ENCODE measurements at places on chromosomes 2 and 18.

DNA sequence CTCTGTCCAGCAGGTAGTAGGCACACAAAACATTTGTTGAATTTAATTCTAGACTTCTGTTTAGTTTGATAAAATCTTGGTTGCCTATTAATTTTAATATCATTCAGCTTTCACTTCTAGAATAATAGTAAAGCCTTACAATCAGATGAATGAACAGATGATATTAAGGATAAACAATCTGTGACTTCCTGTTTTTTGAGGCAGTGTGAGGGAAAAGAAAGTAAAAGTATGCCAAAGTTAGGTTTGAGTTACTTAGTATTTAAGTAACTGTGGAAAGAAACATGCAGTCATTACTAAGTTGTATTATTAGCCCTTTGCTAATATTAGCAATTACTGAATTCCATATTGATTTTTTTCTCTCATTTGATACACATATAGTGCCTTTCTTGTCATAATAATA is 31.5 kb downstream of the EPB41L5 start:
- no peak for DNase-seq

GRCh38 chr18:61845197-61845596 is 47.6 kb downstream of the RNF152 start:
- DNase-seq, result no peak

- DNase-seq, result no peak
These were observed 1494.6 kb upstream of the DDX18 start for GRCh38 chr2:116319935-116320334.

DNA sequence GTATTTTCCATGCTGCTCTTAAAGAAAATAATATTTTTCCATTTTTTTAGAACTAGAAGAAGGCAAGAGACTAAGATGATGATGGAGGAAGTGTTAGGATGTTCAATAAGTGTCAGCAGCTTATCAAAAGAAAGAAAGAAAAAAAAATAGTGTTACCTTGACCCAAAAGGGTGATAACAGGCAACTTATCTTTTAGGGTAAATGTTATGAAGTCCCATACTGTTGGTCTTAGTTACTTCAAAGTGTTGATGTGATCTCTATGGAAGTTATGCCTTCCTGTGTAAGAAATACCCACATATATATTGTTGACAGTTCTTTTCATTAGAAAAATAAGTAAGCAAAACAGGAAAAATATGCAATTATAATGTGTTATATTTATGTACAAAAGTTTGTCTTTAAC is 143.5 kb downstream of the OTX1 start:
- no peak for DNase-seq

DNA sequence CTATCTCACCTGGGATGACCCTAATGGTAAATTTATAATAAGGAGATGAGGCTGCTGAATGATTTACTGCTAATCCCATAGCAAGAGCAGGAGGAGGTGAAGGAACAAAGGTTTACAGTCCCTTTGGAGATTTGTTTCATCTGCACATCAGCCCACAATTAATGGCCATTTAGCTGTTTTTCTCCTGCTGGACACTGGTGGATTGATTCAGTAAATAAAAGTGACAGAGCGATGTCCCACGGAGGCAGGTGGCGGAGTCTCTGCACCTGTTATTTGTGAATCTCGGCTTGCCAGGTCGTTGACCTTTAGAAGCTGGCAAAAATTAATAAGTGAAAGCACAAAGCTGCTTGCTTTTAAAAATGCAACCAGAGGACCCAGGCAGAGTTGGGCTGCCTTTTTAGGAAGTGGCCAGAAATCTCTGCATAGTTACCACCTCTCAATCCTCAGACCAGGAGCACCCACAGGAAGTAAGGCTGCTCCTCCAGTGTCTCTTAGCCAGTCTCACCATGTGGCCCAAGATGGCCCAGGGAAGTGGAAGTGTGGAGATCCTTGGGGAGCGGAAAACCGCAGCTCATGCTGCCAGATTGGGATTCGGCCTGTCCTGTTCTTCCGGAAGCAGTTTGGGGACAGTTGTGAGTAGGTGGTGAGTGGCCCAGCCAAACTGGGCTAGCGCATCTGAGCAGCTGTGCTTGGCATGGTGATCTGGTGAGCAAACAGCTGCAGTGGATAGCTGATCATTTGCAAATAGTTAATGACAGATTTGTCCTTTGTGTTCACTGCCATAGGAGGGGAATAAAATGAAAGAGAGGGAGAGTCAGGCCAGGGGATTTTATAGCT is 1005.7 kb upstream of the PIK3C3 start:
- no peak for DNase-seq

GRCh38 chr18:10726198-10727068 is 200.6 kb downstream of the NAPG start:
- DNase-seq, result no peak

GRCh38 chr2:142286618-142287017 is 155.8 kb upstream of the LRP1B start:
- DNase-seq, result no peak

Measured in stimulated activated CD4-positive, alpha-beta T cell treated with anti-CD3 and anti-CD28 coated beads, Interleukin-4, amount 100 ng/mL, for 24 hours (primary cell).